EL (cell line): ENCODE measurements at places on chromosomes 16 and 17.

- DNase-seq: no peak
Observed at GRCh38 chr16:82509691-82510430, 116.9 kb upstream of the CDH13 start.

- DNase-seq: peak; percentile 57
Observed at GRCh38 chr17:77382966-77383612, 242.3 kb downstream of the SEC14L1 start.

DNA sequence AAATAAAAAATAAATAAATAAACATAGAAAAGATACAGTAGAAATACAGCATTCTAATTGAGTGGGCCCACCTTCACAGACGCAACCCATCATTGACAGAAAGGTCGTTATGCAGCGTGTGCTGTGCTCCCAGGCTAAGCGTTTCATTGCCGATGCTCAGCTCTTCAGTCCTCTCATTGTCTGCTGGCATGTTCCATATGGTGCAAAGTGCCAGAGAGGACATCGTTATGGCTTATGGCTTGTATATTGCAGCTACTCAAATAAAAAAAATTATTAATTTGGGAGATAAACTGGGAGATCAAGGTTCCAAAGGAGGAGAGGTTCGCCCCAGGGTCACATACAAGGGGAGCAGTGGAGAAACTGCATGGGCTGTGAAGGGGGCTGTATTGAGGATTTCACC is 11.3 kb upstream of the UBALD2 start:
- DNase-seq: no peak

GRCh38 chr17:44820631-44821212 is 9.4 kb downstream of the GJC1 start:
- peak; percentile 95 for DNase-seq

DNA sequence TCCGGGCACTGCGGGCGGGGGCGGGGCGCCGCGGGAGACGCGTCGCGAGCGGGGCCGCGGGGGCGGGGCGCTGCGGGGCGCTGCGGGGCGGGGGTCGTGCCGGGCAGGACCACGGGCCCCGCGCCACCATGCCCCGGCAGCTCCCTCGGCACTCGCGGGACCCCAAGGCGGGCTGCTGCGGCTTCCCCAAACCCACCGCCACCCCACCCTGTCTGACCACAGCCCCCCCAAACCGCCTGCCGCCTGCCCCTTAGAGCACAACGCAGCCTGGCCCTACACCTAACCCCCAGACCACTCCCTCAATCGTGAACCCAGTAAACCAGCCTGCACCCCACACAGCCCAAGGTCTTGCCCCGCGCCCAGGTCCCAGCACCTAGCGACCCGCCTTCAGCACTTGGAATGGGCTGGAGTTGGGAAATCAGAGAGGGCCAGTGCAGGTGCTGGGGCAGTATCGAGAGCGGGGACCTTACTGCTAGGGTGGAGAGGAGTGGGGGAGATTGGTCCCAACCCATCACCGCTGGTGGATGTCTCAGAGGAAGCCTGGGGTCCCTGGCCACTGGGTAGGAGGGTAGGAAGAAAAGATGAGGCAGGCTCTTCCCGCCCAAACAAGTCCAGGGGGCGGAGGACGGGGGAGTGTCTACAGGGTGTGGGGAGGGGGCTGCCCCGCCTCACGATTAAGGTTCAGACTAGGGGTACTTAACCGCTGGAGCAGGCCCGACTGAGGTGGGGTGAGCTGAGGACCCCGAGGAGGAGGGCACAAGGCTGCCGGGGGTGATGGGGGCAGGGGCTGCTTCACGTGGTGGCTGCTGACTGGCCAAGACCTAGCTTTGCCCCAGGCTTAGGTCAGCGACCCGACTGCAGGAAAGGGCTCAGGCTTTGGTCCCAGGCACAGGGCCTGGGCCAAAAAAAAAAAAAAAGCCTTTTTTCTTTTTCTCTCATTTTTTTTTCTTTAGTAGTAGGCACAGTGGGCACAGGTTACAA is 539 bp upstream of the VAMP2 start:
- DNase-seq: no peak

DNA sequence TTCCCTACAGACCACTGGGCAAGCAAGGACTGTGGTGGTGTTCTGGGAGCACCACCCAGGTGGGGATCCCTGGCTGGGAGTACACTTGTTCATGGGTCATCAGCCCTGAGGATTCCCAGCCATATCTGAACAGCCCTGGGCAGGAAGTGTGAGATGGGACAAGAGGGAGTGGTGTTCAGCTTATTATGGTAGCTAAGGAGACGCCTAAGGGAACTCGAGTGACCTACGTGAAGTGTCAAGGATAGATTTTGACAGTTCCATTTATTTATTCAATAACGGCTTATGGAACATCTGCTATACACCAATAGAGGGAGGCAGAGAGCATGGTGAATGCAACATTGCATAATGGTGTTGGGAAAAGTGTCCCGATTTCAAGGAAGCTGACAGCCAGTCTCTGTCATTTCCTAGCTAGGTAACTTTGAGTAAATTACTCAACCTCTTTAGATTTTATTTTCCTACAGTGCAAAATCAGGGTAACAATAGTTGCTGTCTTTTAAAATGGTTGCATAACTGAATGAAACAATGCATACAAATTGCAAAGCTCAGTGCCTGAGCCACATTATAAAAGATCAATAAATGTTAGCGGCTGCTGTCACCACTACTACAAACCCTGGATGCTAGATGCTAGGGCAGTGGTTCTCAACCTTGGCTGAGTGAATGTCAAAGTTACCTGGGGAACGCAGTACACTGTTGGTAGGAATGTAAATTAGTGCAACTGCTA is 534.1 kb downstream of the GRIN2A start:
- DNase-seq: peak; percentile 30

- no peak for DNase-seq
Observed at GRCh38 chr17:64974750-64975317, 55.6 kb upstream of the LRRC37A3 start.

DNA sequence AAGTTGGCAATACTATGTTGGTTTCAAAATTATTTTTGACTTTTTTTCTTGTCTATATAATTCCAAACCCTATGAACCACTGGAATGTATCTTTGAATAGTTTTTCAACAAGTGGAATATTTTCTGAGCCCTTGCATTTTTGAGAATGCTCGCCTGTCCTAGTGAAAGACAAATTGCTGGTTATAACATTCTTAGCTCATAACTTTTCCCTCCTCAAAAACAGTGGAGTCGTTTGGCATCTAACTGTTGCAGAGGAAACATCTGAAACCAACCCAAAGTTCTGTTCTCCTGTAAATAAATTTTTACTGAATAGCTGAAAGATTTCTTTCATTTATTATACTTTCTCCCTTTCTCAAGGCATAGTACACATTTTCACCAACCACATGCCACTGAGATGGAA is 11.3 kb upstream of the COX10 start:
- no peak for DNase-seq

DNA sequence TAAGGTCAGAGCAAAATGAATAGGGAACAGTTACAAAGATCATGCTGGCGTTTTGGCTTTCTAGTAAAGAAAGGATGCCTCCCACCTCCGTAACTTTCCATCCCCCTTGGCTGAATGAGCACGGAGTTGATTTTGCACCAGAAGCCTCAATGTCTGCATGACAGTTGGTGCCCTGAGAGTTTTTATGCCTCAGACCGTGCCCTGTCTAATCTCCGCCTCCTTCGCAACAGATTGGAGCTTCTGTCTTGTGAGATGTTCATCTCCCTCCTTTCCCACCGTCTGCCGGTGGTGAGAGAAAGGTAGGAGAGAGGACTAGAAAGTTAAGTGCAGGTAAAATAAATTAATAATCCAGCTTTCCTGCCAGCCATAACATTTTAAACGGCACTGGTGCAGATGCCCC is 1.9 kb downstream of the HS3ST4 start:
- DNase-seq: no peak

DNA sequence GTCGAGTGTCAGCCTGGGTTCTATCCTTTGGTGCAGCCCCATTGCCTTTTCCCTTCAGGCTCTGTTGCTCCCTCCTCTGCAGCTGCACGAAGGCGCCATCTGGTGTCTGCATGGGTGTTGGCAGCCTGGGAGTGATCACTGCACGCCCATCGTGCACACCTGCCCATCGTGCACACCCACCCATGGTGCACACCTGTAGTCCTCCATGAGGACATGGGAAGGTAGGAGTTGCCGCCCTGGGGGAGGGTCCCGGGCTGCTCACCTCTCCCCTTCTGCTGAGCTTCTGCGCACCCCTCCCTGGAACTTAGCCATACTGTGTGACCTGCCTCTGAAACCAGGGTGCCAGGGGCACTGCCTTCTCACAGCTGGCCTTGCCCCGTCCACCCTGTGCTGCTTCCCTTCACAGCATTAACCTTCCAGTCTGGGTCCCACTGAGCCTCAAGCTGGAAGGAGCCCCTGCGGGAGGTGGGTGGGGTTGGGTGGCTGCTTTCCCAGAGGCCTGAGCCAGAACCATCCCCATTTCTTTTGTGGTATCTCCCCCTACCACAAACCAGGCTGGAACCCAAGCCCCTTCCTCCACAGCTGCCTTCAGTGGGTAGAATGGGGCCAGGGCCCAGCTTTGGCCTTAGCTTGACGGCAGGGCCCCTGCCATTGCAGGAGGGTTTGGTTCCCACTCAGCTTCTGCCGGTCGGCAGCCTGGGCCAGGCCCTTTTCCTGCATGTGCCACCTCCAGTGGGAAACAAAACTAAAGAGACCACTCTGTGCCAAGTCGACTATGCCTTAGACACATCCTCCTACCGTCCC is 2.9 kb downstream of the CTRL start:
- peak; percentile 62 for DNase-seq

DNA sequence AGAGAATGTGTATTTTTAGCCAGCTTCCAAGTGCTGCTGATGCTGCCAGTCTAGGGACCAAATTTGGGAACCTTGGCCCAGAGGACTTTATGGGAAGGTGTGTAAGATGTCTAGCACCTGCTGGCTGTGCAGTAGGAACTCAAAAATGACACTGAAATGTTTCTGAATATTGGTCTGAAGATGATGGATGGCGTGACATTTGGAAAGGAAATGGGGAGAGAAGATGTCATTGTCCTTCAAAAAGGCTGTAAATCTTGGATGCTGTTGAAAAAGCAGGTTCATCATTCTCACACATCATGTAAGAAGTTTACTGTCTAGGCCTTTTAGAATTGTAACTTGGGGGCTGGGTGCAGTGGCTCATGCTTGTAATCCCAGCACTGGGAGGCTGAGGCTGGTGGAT is 6.7 kb downstream of the EPN2 start:
- no peak for DNase-seq

GRCh38 chr17:50775926-50776325 is 8.6 kb upstream of the ANKRD40CL start:
- no peak for DNase-seq

- peak; percentile 17 for DNase-seq
Observed at GRCh38 chr16:87407511-87408112, 15.5 kb downstream of the MAP1LC3B start.

DNA sequence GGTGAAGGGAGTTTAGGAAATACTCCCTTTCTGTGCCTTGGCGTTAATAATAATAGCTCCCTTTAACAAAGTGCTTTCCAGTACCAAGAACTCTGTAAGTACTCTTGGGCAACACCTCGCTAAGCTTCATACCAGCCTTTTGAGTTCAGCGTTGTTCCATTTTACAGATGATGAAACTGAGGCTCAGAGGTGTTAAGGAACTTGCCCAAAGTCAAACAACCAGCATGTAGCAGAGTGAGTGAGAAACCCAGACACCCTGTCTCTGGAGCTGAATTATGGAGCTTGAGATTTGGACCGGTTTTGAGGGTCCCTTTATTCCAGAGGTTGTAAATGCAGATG is 607 bp downstream of the KATNIP start:
- DNase-seq: no peak

DNA sequence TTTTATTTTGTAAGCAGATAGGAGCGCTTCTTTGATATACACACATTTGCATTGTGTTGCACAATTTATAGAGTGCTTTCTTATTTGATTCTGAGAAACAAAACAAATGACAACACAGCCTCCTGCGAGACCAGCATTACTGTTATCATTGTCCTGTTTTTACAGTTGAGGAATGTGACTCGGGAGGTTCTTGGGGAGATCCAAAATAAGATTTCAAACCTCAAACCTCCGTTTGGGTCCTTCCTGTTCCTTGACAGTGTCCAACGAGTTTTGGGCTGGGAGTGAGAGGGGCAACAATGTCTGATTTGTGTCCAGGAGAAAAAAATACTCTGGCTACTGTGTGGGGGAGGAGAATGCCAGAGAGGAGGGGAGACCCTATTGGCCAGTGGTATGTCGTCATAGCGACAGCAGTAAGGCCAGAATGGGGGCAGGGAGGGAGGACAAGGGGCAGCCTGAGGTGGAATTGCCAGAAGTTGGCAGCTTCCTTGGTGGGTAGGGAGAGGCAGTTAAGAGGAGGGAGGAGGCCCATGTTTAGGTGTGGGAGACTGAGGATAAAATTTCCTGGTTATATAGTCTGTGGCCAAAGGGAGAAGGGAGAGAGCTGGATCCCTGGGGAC is 45.5 kb downstream of the TMEM132E start:
- no peak for DNase-seq

DNA sequence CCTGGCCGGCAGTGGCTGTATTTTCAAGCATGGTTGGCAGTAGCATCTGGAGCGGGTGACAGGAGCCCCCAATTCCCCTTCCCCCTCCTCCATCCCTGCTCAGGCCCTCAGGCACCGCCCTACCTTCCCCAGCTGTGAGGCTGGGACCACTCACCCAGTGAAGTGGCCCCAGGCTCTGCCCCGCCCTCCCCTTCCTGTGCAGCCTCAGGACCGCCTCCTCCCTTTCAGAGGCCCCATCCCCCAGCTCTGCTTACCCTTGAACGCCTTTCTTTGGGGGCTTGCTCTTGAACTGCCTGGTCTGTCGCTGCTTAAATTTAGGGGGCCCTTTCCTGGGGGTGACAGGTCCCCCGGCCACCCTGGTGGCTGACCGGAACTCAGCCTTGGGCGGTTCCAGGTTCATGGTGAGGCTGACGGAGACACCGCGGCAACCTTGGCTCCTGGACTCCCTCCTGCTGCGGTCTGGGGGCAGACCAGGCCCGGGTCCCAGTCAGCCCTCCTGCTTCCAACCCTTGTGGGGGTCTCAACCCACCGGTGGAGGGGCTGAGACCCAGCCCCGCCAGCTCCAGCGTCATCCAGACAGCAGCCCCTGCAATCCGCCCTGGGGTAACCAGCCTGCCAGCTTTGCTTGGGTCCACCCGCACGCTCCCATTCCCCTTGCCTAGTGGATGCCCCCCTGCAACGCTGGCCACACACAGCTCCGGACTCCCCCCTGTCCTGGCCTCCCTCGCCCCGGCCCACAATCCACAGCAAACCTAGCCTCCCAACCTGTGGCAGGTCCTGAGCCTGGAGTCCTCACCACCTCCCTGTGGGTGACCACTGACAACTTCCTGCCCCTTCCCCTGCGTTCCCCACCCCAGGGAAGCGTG is 3.2 kb downstream of the PDE6G start:
- DNase-seq: no peak

GRCh38 chr17:72928454-72929136 is 163.9 kb downstream of the SLC39A11 start:
- DNase-seq: no peak
